ENCODE measurements at places on chromosomes 3 and 15.

GRCh38 chr15:62803856-62804400 is 238.6 kb upstream of the TPM1 start:
- no peak for DNase-seq

DNA sequence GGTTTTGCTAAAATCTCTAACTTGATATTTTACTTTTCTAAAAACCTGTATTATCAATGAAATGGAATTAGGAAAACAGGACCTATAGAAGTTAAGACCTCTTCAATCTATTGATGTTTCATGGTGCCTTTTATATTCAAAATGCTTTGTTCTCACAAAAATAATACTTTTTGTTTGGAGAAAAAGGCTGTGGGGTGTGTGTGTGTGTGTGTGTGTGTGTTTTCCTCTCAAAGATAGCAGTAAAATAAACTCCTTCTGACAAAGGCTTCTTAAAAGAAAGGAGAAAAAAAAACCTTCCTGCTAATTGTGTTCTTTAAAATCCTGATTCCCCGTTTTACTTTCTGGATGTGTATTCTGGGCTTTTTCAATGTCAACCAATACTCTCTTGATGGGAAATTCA is 54.5 kb downstream of the RBM6 start:
- DNase-seq = no peak

DNA sequence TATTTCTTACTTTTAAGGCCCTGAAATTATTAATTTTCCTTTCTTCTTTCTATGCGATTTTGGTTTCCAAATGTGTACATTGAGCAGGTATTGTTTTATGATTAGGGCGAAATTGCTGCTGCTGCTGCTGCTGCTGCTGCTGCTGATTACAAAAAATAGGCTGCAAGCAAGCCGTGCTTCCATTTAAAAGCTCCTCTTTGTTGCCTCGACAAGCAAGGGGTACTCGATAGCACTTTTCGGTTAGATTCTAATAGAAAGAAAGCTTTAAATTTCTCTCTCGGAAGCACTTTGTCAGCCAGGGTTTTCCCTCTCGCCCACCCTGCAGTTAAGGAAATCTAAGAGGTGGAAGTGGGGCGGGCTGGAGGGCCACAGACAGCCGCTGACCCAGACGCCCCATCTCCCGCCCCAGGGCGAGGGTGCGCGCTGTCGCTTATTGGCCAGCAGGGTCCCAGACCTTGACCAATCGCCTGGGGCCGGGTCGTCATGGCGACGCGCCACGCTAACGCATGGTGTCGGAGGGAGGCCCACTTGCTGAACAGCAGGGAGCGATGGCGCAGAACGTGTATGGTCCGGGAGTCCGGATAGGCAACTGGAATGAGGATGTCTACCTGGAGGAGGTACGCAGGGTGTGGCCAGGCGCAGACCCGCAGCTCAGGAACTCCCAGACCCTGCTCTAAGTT is at the start of gene CFAP161:
Gene CFAP161, plus strand, starts transcription at position 489 of the 680 bp plus-strand sequence. Its CDS starts 60 bp downstream, at position 549.
- peak; percentile 43 for DNase-seq

- DNase-seq = no peak
Measured at GRCh38 chr15:92305343-92305742, 88.3 kb upstream of the ST8SIA2 start.

DNA sequence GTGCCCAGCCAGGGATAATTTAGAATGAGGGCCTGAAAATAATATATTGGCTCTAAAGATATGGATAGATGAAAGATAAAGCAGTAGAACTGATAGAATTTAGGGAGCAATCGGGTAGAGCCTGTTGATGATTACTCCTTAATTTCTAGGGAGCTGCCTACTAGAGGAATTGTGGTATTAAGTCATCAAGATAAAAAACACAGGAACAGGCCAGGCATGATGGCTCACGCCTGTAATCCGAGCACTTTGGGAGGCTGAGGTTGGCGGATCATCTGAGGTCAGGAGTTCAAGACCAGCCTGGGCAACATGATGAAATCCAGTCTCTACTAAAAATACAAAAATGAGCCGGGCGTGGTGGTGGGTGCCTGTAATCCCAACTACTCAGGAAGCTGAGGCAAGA is 130.4 kb downstream of the PCCB start:
- DNase-seq = no peak

GRCh38 chr3:116445311-116445841 is at the start of gene LSAMP:
Gene LSAMP (minus strand): TSS chr3:116445487.
- DNase-seq = no peak

DNA sequence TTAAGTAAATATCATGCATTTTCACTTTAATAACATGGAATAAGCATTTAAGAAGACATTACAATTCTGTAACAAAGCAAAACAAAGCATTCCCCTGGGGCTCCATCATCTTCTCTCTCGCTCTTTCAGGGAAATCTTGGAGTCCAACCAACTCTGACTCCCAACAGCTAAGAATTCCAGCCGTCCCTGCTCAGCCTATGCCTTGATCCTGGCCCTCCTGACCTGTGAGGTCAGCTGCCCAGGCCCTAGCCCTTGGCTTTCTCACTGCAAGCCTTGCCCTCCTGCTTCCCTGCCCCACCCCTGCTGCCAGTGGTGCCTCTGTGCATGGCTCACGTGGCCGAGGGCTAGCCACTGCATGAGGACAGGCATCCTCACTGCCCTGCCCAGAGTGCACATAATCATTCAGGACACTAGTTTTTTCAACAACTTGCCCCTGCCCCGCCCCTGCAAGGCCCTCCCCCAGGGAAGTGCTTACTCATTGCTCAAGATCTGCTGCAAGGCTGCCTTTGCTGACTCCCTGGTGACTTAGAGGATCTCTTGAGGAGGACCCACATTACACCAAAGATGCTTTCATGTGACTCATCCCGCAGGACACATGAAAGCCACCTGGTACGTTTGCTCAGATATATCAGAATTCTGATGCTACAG is 37.6 kb downstream of the MTMR10 start:
- peak; percentile 94 for DNase-seq

DNA sequence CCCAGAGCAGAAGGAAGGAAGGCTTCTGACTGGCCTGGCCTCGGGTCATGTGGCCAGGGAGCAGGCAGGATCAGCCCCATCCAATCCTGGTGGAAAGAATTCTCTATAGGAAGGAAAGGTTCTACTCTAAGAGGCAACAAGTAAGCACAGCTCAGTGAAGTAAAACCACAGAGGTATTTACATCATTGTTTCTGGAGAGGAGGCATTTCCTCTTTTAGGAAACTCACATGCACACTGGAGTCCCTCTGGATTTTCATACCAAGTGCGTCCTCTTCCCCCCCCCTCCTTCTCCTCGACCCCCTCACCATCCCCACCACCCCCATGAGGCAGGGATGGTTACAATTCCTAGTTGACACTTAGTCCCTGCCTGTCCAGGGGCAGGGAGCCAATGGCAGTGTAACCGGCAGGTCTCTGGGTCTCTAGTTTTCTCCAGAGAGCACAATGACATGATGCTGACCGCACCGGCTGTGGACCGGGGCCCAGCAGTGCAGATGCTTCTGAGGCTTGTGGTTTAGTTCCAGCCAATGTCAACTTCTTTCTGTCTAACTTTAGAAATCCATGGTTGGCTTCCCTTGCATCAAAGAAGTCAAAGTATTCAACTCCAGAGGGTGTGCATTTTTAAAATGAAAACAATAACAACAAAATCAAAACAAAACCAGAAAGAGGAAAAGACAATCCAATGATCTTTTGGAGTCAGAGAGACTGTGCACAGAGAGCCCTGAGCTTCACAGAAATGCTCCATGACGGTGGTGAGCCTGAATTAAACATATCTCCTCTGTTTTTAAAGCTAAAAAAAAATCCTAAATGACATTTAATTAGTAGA is 230.3 kb upstream of the TLE3 start:
- DNase-seq = peak; percentile 64

GRCh38 chr15:101613130-101614000 is 38.8 kb downstream of the TM2D3 start:
- DNase-seq = peak; percentile 77

- peak; percentile 40 for DNase-seq
Measured at GRCh38 chr3:61250784-61251173, 473 bp downstream of the FHIT start.

DNA sequence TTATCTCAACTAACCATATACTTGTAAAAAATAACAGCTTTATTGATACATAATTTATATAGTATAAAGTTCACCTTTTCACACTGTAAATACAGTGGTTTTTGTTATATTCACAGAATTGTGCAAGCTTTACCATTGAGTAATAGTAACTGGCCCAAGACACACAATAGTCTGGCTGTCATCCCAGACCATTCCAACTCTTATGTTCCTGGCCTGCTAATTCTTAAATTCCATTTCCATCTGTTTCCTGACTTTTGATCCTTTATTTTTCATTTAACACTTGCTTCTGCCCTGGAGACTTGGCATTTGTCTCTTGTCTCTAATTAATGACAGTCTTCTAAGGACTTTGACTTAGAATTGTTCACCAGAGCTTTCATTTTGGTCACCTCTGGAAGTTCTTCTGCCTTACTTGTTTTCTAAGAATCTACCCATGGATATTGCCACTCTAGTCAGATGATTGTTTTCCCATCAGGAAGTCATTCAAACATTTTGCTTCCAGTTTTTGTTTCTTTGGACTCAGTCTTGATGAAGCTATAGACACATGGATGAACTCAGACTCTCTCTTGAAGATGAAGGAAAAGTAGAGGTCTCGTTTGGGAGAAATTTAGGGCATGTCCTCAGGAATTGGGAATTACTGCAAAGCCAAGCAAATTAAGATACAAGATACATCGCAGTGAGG is 27.2 kb upstream of the PLSCR4 start:
- DNase-seq = no peak

DNA sequence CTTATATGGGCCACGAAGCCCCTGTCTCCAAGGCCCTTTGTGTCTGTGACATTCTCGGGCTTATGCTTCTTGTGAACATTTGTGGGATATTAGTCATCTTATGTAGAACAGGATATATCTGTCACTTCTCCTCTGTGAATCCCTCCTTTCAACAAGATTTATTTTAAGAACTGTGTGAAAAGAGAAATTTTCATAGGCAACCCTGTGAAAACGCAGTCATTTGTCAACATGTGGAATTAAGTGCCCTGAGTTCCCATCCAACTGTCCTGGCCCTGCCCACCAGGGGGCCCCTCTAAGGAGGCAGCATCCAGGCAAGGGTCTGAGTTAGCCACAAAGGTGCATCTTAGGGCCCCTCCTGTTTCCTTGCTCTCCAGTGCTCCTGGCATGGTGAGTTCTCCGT is 76.8 kb upstream of the CHRNA7 start:
- DNase-seq = no peak

GRCh38 chr3:188950832-188951489 is 220.8 kb upstream of the TPRG1 start:
- peak; percentile 89 for DNase-seq

GRCh38 chr3:42438193-42438592 is 27.8 kb upstream of the LYZL4 start:
- no peak for DNase-seq

- peak; percentile 92 for DNase-seq
Measured at GRCh38 chr3:136343873-136344555, 93.9 kb downstream of the PCCB start.

DNA sequence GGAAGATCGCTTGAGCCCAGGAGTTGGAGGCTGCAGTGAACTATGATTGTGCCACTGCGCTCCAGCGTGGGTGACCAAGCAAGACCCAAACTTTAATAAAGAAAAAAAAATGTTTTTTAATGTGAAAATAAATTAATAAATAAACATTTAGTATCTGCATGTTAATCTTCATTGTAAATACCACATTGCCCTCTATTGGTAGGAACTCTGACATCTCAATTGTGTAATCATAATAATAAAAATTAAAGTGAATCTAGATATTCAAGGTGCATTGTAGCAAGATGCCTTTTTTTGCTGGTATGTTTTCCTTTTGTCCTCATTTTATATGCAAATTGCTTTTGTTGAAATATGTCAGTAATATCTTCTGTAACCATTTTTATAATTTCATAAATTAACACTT is 95.0 kb upstream of the LIMD1 start:
- peak; percentile 35 for DNase-seq

GRCh38 chr15:65829130-65829764 is 37.2 kb upstream of the DENND4A start:
- peak; percentile 34 for DNase-seq

GRCh38 chr3:67044955-67045354 is 46.8 kb downstream of the KBTBD8 start:
- no peak for DNase-seq

- DNase-seq = no peak
Measured at GRCh38 chr3:71269906-71270305, 313.6 kb downstream of the FOXP1 start.

All from kidney tubule cell (primary cell).